ENCODE measurements at places on chromosomes 5 and 9.

GRCh38 chr9:5922192-5922591 lies 31.5 kb downstream of the MLANA start:
- no peak for DNase-seq

GRCh38 chr5:144369006-144369405 lies 198.3 kb downstream of the KCTD16 start:
- DNase-seq: no peak

DNA sequence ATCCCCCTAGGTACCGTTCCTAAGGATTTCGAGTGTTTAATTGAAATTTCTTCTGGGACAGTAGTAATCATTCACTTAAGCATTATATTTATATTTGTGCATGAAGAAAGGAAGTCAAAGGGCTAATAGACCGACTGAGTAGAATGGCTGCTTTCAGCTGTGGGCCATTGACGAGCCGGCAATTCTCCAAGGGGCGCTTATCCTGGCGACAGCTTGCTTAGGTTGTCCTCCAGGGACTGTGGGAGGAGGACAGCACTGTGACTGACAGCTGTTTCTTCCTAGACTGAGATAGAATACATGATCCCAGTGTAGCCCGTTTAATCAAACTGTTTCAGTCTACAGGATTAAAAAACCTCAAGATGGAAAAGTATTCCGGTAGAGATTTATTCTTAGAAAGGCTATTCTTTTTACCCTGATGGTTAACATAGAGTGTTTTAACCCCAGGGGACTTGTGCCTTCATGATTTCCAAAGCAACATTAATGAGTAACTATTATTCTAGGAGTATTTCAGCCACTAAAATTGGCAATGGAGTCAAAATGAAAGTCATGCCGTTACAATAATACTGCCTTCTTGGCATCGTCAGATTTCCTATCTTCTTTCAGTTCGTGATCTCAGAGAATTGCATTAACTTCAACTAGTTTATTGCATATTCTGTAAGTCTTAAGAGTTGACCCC lies 943.1 kb upstream of the WWC1 start:
- no peak for DNase-seq

DNA sequence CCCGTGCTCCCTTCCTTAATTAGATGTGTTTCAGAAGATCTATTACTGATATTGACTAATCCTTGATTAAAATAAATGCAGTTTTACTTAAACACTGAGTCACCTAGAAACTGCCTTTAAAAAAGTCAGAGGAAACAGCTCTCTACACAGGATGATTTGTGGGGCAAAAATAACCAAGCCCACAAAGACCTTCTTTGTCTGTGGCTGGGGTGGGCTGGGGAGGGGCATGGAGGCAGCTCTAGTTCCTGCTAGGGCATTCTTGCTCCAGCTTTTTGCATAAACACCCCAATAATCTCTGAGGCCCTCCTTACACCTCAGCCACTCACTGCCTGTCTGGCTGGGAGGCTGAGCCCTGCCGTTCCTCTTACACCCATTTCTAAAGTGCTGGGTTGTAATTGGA lies 227.6 kb upstream of the DAP start:
- DNase-seq: no peak

DNA sequence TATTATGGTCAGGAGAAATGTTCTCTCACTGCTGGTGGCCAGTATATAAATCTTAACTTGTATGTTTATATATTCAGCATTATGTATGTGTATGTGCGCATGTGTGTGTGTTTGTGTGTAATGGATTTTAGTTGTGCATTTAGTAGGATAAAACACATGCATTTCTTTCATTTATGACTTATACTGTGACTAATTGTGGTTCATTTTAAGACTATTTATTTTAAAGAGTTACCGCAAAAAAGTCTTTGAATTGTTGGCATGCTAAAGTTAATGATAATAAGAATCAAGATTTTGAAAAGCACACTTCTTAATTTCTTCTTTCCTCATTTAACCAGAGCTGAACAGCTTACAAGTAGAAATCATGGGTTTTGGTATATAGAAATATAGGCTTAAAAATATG lies 60.9 kb downstream of the RAI14 start:
- DNase-seq: no peak

DNA sequence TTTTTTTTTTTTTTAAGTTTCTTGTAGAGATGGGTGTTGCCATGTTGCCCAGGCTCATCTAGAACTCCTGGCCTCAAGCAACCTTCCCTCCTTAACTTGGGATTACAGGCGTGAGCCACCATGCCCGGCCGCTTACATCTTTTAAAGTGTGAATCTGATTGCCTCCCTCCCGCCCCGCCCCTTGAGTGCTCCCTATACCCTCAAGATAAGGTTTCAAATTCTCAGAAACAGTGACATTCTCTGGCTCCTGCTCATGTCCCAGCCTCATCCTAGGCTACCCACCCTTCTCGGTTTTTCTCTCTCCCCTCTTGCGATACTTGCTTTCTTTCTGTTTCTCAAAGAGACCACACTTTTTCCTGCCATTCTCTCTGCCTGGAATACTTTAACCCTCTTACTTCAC lies 12.4 kb downstream of the MORN5 start:
- no peak for DNase-seq
